ENCODE measurements at places on chromosomes 2 and 18.
A peak's percentile ranks its signal among the peaks of the same experiment; 100 is the strongest.

GRCh38 chr18:22546905-22547570 lies 129.3 kb upstream of the CTAGE1 start:
- no peak for DNase-seq

DNA sequence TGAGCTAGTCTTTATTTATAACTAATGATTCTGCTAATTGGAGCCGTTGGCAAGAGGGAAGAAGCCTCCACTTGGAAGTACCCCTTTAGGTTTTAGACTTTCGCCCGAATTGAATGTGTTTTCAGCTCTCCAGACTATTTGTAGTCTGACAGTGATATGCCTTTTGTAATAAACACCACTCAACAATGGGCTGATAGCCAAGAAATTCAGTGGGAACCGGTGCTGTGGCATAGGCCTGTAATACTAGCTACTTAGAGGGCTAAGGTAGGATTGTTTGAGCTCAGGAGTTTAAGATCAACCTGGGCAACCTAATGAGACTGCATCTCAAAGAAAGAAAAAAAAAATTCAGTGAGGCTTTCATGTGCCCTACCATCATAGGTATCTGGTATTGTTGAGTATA lies 13.6 kb upstream of the ZSCAN30 start:
- no peak for DNase-seq

- DNase-seq = no peak
These were observed 26.5 kb upstream of the C2orf74 start for GRCh38 chr2:61135510-61135909.

- DNase-seq = no peak
These were observed 9.4 kb upstream of the SERPINB7 start for GRCh38 chr18:63765837-63766236.

DNA sequence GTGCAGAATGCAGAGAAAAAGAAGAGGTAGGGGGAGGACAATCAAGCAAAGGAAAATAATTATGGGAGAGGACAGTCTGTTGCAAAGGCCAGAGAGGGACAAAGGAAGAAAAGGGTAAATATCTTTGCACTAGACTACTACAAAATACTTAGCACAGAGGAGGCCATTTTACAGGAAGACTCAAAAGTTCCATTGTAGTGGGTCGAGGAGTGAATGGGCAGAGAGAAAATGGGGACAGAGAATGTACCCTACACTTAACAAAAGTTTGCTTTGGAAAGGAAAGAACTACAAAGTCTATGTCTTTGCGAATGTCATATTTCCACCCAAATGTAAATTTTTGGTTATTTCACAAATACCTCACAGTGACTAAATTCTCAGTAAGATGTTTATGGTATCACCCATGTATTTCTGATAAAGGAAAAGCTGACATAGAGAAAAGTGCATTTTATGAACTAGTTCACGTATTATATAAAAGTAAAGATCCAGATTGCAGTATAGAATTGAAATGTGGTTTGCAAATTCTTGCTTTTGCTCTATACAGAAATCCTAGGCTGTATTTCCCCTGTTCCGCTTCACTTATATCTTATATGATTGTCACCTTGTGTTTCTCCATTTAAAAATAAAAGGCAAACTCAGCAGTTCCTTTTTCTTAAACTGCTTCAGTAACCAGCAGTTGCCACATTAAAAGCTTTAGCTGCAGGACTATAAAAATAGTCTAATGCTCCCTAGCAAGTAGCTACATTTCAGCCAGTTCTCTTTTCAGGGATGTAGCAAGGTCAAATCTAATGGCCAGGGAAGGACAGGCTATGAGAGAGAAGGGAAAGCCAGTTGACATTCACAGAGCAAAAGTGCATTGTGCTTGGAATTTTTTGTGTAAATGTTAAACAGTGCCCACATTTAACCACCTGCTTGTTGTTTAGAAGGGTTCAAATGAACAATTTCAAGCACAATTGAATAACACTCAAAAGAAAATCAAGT lies 79.7 kb upstream of the CYTIP start:
- no peak for DNase-seq

DNA sequence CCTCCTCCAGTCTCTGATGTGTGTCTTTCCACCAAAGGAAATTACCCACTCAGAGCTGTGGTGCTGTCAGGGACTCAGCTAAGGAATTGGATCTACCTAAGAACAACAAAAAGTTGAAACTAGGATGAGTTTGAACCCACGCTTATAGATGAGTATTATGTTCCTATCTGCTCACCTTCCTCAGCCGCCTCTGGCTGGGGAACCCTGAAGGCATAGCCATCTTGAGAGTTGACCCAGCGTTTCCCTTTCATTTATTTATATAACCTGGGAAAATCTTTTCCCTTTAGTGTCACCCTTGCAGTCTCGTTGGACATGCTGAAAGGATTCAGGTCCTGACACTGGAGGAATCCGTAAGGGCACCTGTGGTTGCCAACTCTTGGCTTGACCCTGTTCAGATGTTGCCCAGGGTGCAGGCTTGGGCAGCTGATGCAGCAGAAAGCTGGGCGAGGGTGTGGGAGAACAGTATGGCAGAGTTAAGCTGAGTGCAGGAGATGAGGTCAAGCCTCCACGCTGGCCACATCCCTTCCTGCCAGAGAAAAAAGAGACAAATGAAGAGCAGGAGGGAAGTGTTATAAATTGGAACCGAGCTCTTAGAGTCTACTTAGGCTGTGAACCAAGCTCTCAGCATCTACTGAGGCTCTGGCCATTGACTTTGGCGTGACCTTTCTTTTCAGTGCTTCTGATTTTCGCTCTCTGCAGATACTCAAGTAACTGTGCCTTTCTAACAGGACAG lies 1.9 kb downstream of the CDH20 start:
- DNase-seq = no peak

- DNase-seq = no peak
These were observed 304.0 kb upstream of the TMEFF2 start for GRCh38 chr2:192498747-192499146.

DNA sequence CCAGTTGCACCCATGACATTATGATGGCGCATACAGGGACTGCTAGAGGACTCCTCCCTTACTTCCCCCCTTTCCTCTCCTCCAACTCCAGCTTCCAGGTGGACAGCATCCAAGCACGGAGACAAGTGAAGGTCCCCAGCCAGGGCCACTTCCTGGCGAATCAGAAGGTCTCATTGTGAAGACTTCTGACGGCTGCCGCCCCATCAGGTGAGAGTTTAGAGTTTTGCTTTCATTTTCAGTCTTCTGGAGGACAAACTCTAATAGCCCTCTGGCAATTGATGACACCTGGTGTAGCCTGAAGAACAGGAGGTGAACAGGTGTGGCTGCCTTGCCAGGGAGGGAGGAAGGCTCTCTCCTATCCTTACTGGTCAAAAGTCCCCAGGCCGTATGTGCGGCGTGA lies 77.3 kb upstream of the KCNH7 start:
- no peak for DNase-seq

DNA sequence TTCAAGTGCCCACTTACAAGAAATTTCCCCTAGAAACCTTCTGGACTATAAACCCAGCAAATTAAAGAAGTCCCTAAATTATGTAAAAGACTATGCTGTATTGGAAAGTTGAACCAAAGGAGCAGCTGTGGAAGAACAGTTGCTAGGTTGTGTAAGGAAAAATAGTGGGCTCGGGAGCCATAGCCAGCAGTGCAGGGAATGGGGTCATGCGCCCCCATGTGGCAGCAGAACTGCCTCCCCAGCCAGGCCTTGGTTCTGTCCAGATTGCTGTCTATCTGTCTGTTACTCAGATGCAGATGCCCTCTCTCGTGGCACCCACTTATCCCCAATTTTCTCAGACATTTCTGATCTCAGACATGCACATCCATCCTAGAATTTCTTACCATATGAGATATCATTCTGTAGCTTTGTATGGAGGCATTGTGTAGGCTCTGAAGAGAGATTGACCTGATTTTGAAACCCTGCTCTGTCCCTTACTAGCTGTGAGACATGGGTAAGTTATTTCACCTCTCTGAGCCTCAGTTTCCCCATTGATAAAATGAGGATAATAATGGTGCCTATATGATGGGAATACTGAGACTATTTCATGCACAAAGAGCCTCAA lies 258.3 kb downstream of the SS18 start:
- DNase-seq = no peak

DNA sequence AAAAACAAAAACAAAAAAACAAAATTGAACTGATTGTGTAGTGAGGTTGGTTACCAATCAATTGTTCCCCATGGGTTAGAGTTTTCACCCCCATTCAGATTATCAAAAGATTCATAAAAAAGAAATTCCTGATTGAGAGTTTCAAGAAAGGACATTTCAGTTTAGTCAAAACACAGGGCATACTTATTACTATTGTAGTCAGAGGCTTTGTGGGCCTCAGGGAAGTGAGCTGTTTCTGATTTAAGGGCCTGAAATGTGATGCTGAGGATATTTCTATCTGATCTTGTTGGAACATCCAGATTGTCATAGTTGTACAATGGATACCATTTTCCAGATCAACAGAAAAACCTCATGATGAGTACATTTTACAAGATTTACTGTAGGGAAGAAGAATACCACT lies 368.1 kb upstream of the NETO1 start:
- DNase-seq = no peak

GRCh38 chr2:188746727-188747126 lies 227.4 kb upstream of the COL3A1 start:
- DNase-seq = no peak

DNA sequence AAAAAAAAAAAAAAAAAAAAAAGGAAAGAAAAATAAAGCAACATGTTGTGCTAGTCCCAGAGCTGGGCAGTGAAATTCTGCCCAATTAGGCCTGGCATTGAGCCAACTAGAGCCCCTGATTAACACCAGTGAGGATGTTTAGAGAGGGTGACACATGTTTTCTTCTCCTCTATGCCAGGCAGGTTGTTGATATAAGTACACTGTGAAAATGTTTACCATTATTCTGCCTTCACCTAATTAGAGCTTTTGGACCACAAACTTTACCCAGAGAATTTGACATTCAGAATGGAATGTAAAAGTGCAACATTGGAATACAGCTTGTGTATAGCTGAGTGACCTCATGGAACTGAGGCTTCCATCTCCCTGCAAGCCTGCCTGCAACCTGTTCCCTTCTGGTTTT lies 95.9 kb upstream of the MSH2 start:
- DNase-seq = no peak

DNA sequence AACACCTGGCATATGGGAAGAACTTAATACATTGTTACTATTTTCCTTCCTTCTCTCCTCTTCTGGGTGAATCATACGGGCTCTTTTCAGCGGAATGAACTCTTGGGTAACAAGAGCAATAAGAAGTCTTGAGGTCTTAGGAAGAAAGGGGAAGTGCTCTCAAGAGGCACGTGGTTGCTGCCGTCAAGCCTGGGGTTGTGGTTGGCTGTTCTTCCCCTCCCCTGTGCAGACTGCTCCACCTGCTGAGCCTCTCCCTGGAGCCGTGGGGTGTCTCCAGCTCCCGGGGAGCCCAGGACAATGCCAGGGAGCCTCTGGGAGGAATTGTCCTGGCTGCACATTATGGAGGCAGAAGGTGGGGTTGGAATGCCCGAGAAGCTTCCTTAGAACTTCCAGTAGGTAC lies 19.4 kb downstream of the TOGARAM2 start:
- no peak for DNase-seq

DNA sequence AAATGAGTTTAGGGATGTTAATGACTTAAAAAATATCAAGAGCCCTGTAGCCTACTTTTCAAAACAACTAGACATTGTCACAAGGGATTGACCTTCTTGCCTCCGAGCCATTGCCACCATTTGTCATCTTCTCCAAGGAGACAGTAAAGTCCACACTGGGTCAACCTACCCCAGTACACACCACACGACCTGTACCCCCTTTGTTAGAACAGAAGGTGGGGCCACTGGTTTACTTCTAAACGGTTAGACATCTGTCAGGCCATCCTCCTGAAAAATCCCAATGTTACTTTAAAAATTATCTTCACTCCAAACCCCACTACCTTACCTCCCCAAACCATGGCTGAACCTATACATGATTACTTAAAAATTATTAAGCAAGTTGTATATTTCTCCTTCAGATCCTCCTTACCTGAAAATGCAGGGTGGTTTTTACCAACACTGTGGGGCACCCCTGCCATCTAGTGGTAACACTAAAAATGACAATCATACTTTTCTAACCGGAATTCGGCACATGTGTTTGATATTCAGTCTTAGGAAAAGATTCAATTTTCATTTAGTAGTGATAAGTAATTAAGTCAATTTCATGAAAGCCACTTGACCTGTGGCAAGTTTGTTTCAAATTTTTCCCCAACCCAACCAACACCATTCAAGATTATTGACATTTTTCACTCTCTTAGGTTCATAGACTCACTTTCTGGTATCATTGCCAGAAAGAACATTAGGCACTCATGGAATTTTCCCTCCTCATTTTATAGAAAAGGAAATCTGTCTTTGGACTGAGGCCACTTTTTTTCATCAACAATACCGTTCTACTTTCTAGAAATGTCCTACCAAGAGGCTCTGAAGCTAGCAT lies 265.3 kb upstream of the PKDCC start:
- peak; percentile 0 for DNase-seq

DNA sequence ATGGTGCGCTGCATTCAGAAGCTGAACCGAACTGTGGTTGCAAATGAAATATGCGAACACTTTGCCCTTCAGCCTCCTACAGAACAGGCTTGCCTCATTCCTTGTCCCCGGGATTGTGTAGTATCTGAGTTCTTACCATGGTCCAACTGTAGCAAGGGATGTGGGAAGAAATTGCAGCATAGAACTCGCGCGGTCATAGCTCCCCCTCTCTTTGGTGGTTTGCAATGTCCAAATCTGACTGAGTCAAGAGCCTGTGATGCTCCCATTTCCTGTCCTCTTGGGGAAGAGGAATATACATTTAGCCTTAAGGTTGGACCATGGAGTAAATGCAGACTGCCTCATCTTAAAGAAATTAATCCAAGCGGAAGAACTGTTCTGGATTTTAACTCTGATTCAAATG lies 291.4 kb downstream of the THSD7B start:
- DNase-seq = no peak

DNA sequence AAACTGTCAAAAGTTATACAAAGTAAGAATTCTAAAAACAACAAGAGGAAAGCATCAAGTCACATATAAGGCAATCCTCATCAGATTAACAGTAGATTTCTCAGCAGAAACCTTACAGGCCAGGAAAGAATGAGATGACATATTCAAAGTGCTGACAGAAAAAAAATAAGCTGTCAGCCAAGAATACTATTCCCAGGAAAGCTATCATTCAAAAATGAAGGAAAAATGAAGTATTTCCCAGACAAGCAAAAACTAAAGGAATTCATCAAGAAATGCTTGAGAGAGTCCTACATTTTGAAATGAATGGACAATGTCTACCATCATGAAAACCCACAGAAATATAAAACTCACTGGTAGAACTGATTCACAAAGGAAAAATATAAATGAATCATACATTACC lies 268.9 kb upstream of the OSR1 start:
- DNase-seq = no peak

- DNase-seq = no peak
These were observed 42.5 kb downstream of the RASGRP3 start for GRCh38 chr2:33518929-33519328.

- DNase-seq = no peak
These were observed 20.8 kb upstream of the IGFBP5 start for GRCh38 chr2:216716109-216716508.

DNA sequence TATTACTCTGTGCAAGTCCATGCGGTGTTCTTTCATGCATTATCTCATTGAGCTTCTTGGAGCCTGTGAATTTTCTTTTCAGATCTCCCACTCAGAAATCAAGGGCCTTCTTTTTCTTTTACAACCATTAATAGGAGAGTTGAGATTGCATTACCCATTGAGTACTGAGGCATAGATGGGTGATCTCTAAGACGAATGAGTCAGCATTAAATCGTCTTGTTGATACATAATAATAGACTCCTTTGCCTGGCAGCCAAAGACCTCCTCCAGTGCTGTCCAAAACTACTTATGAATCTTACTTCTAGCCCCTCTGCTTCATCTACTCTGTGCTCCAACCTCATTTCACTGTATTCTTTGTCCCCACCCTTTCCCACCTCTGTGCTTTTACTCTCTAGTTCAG lies 180.5 kb downstream of the AGPS start:
- DNase-seq = no peak

GRCh38 chr2:36975306-36975705 lies 9.0 kb upstream of the STRN start:
- no peak for DNase-seq

Data from stimulated activated CD4-positive, alpha-beta T cell treated with anti-CD3 and anti-CD28 coated beads, Interleukin-15, amount 100 ng/mL, for 1 hour (primary cell).